ENCODE measurements at places on chromosomes 13 and 19.

- DNase-seq, result no peak
Measured at GRCh38 chr13:54175466-54175865, 1146.9 kb downstream of the OLFM4 start.

GRCh38 chr13:57311009-57311586 is 144.1 kb downstream of the PRR20E start:
- DNase-seq, result no peak

DNA sequence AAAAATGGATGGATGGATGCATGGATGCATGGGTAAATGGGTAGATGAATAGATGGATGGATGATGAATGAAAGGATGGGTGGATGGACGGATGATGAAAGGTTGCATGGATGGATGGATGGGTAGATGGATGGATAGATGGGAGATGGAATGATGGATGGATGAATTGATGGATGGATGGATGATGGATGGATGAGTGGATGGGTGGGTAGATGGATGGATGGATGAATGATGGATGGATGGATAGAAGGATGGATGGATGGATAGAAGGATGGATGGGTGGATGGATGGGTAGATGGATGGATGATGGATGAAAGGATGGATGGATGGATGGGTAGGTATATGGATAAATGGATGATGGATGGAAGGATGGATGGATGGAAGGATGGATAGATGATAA is 115.1 kb upstream of the LSM14A start:
- DNase-seq, result no peak

- DNase-seq, result no peak
Measured at GRCh38 chr19:35151273-35152065, 3.1 kb upstream of the FXYD5 start.

- no peak for DNase-seq
Measured at GRCh38 chr13:35888457-35888883, 242.7 kb downstream of the DCLK1 start.

DNA sequence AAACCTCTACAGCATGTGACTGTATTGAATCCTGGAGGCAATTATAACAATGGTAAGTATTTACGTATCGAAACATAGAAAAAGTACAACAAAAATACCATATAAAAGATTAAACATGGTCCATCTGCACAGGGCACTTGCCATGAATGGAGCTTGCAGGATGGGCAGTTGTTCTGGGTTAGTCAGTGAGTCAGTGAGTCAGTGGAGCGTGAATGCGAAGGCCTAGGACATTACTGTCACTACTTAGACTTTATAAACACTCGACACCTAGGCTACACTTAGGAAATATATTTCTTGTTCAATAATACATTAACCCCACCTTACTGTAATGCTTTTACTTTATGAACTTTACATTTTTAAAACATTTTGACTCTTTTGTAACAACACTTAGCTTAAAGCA is 35.6 kb upstream of the TMTC4 start:
- DNase-seq, result no peak

GRCh38 chr13:112995395-112996191 is 26.6 kb downstream of the MCF2L start:
- no peak for DNase-seq

- no peak for DNase-seq
Measured at GRCh38 chr19:49469828-49470614, 4.0 kb upstream of the FLT3LG start.

DNA sequence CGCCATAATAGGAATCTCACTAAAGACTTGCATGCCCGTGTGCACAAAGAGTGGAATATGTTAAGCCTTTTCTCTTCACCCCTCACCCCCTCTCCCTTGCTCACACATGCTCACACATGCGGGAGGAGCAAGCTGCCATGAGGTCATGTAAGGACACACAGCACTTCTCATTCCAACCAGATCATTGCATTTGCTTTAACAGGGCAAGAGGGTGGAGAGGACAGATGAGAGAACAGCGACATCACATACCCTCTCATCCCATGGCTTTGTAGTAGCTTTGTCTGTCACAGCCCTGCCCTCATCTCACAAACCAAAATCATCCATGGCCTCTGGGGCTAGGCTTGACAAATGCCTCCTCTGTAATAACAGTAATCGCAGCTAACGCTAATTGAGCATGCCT is 145.6 kb upstream of the FRY start:
- DNase-seq, result no peak

- no peak for DNase-seq
Measured at GRCh38 chr19:40420451-40420765, 5.4 kb downstream of the SERTAD1 start.

DNA sequence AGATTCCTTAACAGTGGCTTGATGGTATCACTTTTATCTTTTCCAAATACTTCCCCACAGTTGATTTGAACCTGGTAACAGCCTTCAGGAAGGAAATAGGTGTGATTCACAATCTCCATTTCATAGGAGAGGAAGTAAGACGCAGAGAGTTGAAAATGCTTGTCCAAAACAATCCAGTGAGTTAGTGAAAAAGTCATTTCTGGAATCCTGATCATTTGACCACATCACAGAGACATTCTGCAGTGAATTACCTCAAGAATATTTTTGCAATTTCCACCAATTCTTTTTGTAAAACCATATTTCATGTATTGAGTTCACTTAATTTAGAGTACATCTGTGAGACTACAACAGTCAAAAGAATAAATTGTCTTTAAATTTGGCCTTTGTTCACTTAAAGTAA is 292.8 kb downstream of the DCLK1 start:
- DNase-seq, result no peak

DNA sequence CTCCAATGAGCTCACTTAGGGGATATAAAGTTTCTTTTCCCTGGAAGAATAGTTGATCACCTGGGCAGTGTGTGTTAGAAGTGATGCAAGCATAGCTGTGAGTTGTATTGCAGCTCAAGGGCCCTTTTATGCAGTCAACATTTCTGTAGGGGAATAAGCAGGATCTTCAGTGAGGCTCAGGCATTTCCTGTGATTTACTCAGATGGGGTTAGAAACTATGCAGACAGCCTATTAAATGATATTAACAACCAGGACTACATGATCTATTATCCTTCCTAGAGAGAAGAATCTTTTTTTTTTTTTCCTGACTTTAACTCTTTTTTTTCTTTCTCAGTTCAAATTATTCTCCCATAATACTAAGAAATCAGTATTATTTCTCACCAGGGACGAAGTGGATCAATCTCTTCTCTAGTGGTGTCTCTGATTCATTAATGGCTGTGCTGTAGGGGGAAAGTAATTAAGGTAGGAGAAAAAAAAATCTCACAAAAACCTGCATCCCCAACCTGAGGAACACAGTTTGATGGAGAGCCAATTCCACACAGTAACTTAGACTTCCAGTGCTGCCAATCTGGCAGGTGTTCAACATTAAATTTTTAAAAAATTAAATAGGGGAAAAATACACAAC is 126.4 kb upstream of the SLC10A2 start:
- DNase-seq, result no peak

DNA sequence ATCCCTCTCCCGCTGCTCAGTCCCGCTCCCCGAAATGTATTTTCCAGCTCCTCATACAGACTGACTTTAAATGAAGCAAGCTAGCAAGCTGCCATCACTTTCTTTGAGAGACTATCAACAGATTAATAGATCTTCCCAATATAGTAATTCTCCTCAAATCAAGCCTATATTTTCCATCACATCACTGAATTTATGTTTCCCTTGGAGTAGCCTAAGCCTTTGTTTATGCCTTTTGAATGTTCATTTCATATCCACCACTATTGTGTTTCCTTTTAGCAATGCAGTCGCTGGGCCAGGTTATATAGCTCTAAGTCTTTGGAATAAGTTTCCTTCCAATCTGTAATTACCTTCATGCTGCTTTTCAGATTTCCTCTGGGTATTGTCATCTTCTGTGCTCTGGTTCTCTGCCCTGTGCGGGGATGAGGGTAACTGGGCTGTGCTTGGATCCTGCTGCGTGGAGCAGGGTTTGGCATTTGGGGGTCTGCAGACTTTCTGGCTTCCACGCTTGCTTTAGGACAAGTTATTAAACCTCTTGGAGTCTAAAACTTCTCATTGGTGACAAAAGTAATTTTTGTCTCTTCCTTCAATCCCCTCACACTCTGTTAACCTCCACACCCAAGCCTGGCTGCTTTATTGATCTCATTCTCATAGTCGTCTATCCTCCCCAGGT is 256.9 kb downstream of the DLEU7 start:
- no peak for DNase-seq

- no peak for DNase-seq
Measured at GRCh38 chr13:43572656-43573360, 214.0 kb downstream of the ENOX1 start.

GRCh38 chr13:113546571-113547237 is 37.8 kb upstream of the TFDP1 start:
- no peak for DNase-seq

DNA sequence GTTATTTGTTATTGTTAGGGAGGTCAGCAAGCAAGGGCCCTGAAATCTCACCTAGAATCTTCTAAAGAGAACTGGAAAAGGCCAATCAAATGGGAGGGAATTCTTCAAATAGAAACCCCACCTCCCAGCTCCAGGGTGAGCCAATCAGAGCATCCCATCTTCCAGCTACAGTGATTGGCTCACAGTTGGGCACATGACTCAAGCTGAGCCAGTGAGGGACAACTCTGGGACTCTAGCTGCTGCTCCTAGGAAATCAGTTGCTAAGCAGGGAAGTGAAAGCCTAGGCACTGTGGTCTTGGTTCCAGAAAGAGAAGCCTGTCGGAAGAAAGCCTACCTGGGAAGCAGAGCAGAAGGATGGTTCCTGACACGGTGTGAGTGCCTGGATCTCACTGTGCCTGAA is 13.4 kb downstream of the TM6SF2 start:
- DNase-seq, result no peak

GRCh38 chr19:4980067-4980466 is 11.2 kb downstream of the KDM4B start:
- DNase-seq, result no peak

DNA sequence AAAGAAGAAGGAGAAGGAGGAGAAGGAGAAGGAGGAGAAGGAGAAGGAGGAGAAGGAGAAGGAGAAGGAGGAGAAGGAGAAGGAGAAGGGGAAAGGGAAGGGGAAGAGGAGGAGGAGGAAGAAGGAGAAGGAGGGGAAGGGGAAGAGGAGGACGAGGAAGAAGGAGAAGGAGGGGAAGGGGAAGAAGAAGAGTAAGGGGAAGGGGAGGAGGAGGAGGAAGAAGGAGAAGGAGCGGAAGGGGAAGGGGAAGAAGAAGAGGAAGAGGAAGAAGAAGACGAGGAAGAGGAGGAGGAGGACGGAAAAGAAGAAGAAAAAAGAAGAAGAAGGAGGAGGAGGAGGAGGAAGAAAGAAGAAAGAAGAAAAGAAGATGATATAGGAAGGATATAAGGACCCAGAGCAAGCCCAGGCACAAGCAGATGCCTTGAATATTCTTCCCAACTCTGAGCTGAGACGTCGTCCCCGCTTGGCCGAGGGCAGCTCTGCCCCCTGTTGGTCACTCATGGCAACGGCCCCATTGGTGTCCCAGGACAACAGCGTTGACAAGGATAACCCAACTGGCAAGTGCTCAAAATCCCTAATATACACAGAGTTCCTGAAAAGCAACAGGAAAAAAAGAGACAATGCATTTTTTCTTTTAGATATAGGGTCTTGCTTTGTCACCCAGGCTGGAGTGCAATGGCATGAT is 30.6 kb upstream of the IGSF23 start:
- DNase-seq, result peak; percentile 10

GRCh38 chr19:18007917-18008673 is at the start of gene ARRDC2:
TSS of gene ARRDC2 (plus strand) at chr19:18008170. CDS start at chr19:18008311, 141 bp downstream.
- DNase-seq, result peak; percentile 93

- no peak for DNase-seq
Measured at GRCh38 chr13:61142506-61142905, 273.1 kb downstream of the PCDH20 start.

DNA sequence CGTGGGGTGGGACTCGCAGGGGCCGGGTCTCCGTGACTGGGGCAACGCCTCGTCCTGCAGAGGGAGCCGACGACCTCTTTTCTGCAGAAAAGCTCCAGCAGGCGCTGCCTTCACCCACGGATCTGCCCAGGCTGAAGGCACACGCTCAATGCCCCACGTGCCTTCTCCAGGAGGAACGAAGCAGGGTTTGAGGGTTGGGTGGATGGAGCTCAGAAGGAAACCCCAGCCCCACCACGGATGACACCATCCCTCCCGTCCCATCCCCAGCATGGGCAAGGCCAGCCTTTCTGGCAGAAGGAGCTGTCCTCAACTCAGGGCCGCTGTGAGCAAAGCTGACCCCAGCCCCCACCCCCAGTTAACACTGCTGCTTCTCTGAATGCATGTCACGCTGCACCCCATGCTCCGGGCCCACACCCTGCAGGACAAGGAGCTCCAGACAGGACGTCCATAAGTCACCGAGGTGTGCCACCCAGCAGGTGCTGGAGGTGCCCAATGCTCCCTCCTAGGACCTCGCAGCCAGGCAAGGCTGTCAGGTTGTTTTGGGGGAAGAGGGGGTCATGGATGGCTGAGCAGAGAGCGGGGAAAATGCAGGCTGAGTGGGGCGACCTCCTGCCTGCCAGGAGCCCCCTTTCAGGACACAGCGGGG is 7.4 kb downstream of the C19orf25 start:
- no peak for DNase-seq

DNA sequence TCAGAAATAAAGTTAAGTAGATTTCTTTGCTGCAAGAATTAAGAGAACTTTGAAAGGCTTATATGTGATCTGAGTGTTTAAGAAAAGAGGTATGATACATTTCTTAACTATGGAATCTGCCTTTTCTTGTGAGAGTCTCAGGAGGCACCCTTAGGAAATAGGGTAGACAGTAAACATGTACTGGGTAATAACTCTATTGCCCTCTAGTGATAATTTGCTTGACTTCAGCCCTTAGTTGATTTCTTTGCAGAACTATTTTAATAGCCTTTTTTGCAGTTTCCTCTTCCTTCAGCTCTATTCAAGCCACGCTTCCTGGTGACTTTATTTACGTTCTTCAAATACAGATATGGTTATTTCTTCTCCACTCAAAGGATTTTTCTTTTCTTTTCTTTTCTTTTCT is 37.0 kb upstream of the CCNA1 start:
- DNase-seq, result no peak

- DNase-seq, result no peak
Measured at GRCh38 chr13:38429916-38430315, 80.3 kb downstream of the UFM1 start.

DNA sequence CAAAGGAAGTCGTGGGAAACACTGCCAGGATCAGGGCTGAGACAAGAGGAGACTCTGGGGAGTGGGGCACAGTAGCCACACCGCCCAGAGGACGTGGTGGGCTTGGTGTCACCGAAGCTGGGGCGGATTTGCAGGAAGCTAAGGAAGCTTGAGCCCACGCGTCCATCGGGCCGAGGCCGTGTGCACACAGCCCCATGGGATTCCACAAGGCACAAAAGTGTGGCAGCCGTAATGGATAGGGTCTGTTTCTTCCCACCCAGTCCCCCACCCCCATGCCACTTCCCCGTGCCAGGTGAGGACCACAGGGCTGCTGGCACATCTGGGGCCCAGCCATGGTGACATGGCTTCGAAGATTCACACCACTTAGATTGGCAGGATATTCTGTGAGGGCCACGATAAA is 153.2 kb upstream of the SPACA7 start:
- DNase-seq, result no peak

- DNase-seq, result no peak
Measured at GRCh38 chr19:14746886-14747285, 31.5 kb downstream of the ADGRE2 start.

GRCh38 chr19:38047049-38047438 is 140.0 kb downstream of the SIPA1L3 start:
- no peak for DNase-seq

- DNase-seq, result no peak
Measured at GRCh38 chr13:90122531-90122930, 1225.0 kb upstream of the MIR17HG start.

- no peak for DNase-seq
Measured at GRCh38 chr19:28605501-28606268, 607.3 kb downstream of the UQCRFS1 start.

- DNase-seq, result no peak
Measured at GRCh38 chr13:107025991-107026390, 458.1 kb upstream of the ARGLU1 start.
